BJ (cell line): ENCODE measurements at places on chromosomes 13 and 19.

- DNase-seq = no peak
These were observed 125.7 kb downstream of the CRYL1 start for GRCh38 chr13:20399961-20400360.

- DNase-seq = no peak
These were observed 228.2 kb downstream of the NHLRC3 start for GRCh38 chr13:39266426-39266825.

- DNase-seq = no peak
These were observed 12.3 kb upstream of the CYSLTR2 start for GRCh38 chr13:48641404-48641803.

- DNase-seq = no peak
These were observed 6.0 kb upstream of the SIGLEC12 start for GRCh38 chr19:51507640-51508058.

GRCh38 chr13:101554420-101555125 lies 102.1 kb downstream of the ITGBL1 start:
- no peak for DNase-seq

GRCh38 chr19:771332-771785 lies 20.4 kb downstream of the MISP start:
- no peak for DNase-seq
